Uterus (tissue), 4 donors: ENCODE measurements at places on chromosomes 13 and 19. TPM values are rescaled to one million over a fixed set of nuclear protein-coding genes. Genes with fewer than 3 reads are reported as not detected.

Gene NLRP7
- not detected for total RNA-seq

Gene RYR1
- not detected for total RNA-seq

Gene STRN4
- 55.1 TPM for total RNA-seq

GRCh38 chr19:29793116-29793727 is 18.6 kb upstream of the CCNE1 start:
- H3K27ac ChIP-seq, result no peak overlapping the region

DNA sequence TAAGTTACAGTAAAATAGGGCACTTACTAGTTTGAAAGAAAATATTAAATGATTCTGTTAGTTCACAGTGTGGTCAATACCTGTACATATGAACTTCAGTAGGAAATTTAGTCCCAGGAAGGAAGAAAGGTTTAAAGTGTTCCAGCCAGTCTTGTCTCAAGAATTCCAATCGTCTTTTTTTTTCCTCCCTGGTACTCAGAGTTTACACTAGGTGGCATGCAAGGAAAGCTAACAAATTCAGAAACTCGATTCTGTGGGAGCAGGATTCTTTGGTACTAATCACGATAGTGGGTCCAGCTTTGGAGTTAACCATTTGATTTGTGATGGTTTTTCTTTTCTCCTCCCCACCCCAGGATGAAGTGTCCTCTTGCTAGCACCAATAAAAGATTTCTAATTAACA is 43.6 kb downstream of the POLR1D start:
- no peak for DNase-seq
- no peak overlapping the region for H3K4me3 ChIP-seq
- no peaks in the 10 kb centered on the region for H3K27me3 ChIP-seq
- no peaks in the 10 kb centered on the region for H3K36me3 ChIP-seq

DNA sequence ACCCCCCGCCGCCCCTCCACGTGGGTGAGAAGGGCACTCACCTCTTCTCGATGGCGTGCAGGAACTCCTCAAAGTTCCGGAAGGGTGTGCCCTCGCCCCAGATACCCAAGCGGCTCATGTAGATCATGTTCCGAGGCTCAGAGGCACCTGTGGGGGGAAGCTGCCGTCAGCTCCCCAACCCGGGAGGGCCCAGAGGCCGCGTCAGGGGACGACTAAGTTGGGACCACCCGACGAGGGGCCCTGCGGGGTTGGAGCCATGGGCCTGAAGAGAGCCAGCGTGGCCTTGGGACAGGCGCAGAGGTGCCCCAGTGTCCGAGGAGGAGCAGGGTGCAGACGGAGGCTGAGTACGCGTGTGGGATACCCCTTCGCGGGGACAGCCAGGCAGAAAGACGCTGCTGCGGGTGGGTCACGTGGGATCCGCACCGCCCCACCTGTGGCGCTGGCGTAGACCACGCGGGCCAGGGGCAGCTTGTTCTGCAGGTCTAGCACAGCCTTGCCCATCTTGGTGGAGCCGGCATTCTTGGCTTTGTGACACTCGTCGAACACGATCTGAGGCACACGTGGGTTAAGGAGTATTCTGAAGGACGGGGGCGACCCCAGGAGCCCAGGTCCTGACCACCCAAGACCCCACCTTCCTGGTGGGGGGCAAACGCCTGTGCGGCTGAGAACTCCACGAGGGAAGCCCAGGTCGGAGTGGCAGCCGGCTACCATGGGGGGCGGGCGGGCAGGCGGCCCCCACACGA is 15.9 kb downstream of the GPX4 start:
- H3K36me3 ChIP-seq, result no peaks in the 10 kb centered on the region
- no peak overlapping the region for H3K4me3 ChIP-seq
- H3K27me3 ChIP-seq, result no peaks in the 10 kb centered on the region
- DNase-seq, result no peak
- no peak overlapping the region for H3K27ac ChIP-seq
- no peaks in the 10 kb centered on the region for H3K4me1 ChIP-seq

DNA sequence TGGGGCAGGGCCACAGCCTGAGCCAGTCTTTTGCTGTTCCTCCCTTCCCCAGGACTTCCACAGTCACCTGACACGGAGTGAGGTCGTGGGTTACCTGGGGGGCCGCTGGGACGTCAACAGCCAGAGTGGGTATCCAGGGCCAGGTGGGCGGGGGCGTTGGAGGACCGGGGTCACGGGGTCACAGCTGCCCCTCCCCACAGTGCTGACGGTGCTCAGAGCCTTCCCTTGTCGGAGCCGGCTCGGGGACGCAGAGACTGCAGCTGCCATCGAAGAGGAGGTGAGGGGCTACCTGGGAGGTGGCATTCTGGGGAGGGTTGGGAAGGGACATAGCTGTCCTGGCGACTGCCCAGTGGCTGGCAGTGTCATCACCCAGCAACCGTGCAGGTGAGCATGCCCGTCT is 11.5 kb downstream of the MPND start:
- H3K36me3 ChIP-seq, result no peaks in the 10 kb centered on the region
- DNase-seq, result no peak
- no peak overlapping the region for H3K4me3 ChIP-seq
- no peak overlapping the region for H3K27ac ChIP-seq
- H3K4me1 ChIP-seq, result no peaks in the 10 kb centered on the region
- H3K27me3 ChIP-seq, result no peaks in the 10 kb centered on the region

DNA sequence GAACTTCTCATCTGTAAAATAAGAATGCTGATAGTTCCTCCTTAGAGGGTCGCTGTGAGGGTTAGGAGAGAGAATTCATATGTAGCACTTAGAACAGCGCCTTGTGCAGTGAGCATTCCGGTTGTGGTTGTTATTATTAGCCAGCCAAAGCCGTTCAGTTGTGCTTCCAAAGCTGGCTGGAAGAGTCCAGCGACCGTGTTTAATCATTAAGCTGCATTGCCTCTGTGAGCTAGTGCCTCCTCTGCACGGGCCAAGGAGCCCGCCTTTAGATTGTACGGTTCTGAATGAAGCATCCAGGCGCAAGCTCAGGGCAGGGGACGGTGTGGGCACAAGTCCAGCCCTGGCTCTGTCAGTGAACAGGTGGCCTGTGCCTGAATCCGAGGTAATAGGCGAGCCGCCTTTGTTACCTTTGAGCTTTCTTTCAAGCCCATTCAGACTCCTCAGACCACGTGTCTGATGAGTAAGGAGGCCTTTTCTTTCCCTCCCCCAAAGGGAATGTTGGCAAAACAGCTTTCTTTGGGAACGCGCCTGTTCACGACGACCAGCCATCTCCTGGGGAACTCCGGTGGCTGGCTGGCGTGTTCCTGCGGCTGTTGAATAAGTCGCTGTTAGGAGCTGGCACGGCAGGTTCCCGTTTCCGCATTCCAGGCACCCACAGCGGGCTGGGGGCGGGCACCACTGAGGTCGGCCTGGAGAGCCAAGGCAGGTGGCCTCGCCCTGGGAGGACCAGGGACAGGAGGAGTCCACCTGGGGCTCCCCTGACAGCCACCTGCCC is 25.1 kb downstream of the SIPA1L3 start:
- DNase-seq, result no peak
- no peak overlapping the region for H3K27ac ChIP-seq
- no peak overlapping the region for H3K4me3 ChIP-seq

- peak overlapping the region; percentile 58 for H3K27ac ChIP-seq
- no peak for DNase-seq
- H3K27me3 ChIP-seq, result no peaks in the 10 kb centered on the region
- H3K4me1 ChIP-seq, result no peaks in the 10 kb centered on the region
- no peaks in the 10 kb centered on the region for H3K36me3 ChIP-seq
Observed at GRCh38 chr13:33231339-33231738, 54.2 kb downstream of the STARD13 start.

GRCh38 chr13:20989656-20990321 is 71.6 kb downstream of the LATS2 start:
- no peak overlapping the region for H3K27ac ChIP-seq
- H3K27me3 ChIP-seq, result no peaks in the 10 kb centered on the region
- no peak overlapping the region for H3K4me3 ChIP-seq

GRCh38 chr19:37953918-37954303 is 46.9 kb downstream of the SIPA1L3 start:
- H3K27me3 ChIP-seq, result no peaks in the 10 kb centered on the region
- no peak overlapping the region for H3K4me3 ChIP-seq
- no peaks in the 10 kb centered on the region for H3K4me1 ChIP-seq
- no peak for DNase-seq
- H3K27ac ChIP-seq, result no peak overlapping the region

DNA sequence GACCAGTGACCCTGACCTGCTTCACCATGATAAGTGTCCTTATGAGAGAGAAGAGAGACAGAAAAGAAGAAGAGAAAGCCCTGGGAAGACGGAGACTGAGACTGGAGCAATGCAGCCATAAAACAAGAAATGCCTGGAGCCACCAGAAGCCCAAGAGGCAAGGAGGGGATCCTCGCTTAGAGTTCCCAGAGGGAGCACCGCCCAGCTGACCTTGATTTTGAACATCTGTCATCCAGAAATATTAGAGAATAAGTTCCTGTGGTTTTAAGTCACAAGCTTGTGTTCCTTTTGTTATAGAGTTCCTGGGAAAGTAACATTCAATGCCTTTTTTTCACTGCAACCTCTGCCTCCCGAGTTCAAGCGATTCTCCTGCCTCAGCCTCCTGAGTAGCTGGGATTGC is 20.2 kb downstream of the CERS1 start:
- no peaks in the 10 kb centered on the region for H3K4me1 ChIP-seq
- H3K27me3 ChIP-seq, result no peaks in the 10 kb centered on the region
- H3K27ac ChIP-seq, result no peak overlapping the region
- no peak for DNase-seq

DNA sequence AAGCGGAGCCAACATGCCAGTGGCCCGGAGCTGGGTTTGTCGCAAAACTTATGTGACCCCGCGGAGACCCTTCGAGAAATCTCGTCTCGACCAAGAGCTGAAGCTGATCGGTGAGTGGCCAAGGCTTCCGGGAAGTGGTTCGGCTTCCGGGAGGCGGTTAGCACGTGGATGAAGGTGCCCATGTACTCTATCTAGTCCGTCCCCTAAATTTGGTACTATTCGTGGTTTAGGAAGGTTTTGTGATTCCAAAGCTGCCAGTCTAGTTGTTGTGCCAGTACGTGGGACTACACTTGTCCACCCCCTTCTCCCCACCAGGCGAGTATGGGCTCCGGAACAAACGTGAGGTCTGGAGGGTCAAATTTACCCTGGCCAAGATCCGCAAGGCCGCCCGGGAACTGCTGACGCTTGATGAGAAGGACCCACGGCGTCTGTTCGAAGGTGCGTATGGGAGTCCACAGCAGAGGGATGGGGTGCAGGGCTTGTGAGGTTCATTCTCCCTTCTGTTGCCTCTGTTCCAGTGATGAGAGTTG is 579 bp downstream of the RPS9 start:
- no peaks in the 10 kb centered on the region for H3K27me3 ChIP-seq
- H3K4me3 ChIP-seq, result peak overlapping the region; percentile 84
- no peaks in the 10 kb centered on the region for H3K36me3 ChIP-seq
- H3K27ac ChIP-seq, result peak overlapping the region; percentile 97
- peaks cover 13% of the 10 kb centered on the region for H3K4me1 ChIP-seq
- DNase-seq, result no peak

DNA sequence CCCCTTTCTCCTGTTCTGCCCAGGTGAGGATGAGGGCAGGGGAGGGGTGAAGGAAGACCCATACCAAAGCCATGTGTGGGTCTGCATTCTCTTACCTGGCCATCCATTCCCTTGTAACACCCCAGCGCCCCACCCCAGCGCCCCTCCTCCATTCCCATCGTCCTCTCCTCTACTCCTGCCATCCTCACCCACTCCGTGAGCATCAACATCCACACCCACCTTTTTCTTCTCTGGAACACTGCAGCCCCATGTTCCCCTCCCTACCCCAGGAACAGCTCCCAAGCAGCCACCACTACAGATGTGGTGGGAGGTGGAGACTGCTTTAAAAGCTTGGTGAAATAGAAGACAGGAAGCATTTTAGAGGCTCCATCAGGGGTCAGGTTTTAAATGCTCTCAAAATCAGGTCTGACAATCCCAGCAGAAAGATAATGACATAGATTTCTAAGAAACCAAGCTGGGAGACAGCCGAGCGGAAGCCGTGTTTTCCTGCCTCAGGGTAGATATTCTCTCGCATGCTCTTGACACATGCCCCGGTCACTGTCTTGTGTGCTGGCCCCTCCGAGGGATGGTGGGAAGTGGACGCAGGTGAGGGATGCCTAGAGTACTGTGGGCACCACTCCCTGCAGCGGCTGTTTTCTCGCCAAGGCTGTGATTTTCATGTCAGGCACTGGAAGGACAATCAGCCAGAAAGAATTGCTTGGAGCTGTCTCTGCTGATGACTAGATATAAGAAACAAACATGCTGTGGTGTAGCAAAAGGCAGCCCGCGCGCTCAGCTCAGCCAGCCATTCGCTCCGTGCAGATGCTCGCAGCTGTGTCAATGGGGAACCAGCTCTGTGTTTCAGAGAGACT is 9.8 kb downstream of the MEDAG start:
- no peak overlapping the region for H3K27ac ChIP-seq
- no peaks in the 10 kb centered on the region for H3K36me3 ChIP-seq
- no peaks in the 10 kb centered on the region for H3K4me1 ChIP-seq
- H3K27me3 ChIP-seq, result no peaks in the 10 kb centered on the region
- DNase-seq, result no peak
- H3K4me3 ChIP-seq, result no peak overlapping the region

DNA sequence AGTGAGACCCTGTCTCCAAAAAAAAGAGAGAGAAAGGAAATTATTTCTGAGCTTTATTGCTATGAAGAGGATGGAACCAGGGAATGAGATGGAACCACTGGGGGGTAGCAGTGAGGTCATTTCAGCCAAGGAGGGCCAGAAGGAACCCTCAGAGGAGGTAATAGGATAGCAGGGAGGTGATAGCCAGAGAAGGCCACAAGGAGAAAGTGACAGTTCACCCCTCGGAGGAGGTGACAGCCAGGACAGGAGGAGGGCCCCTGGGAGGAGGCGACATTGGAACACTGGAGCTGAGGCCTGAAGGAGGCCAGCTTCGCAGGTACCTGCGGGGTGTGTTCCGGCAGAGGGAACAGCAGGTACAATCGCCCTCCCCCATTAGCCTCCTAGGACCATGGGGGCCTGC is 675 bp upstream of the PGPEP1 start:
- DNase-seq, result no peak
- H3K27me3 ChIP-seq, result no peaks in the 10 kb centered on the region
- no peak overlapping the region for H3K4me3 ChIP-seq

GRCh38 chr13:50094615-50095293 is 79.5 kb downstream of the KCNRG start:
- H3K27ac ChIP-seq, result no peak overlapping the region
- no peak overlapping the region for H3K4me3 ChIP-seq
- H3K4me1 ChIP-seq, result no peaks in the 10 kb centered on the region
- H3K36me3 ChIP-seq, result no peaks in the 10 kb centered on the region
- no peak for DNase-seq
- no peaks in the 10 kb centered on the region for H3K27me3 ChIP-seq

GRCh38 chr13:51380269-51380668 is 40.8 kb downstream of the SERPINE3 start:
- H3K27ac ChIP-seq, result no peak overlapping the region
- H3K4me1 ChIP-seq, result no peaks in the 10 kb centered on the region
- no peaks in the 10 kb centered on the region for H3K36me3 ChIP-seq
